ENCODE measurements at places on chromosomes 7 and 10.

DNA sequence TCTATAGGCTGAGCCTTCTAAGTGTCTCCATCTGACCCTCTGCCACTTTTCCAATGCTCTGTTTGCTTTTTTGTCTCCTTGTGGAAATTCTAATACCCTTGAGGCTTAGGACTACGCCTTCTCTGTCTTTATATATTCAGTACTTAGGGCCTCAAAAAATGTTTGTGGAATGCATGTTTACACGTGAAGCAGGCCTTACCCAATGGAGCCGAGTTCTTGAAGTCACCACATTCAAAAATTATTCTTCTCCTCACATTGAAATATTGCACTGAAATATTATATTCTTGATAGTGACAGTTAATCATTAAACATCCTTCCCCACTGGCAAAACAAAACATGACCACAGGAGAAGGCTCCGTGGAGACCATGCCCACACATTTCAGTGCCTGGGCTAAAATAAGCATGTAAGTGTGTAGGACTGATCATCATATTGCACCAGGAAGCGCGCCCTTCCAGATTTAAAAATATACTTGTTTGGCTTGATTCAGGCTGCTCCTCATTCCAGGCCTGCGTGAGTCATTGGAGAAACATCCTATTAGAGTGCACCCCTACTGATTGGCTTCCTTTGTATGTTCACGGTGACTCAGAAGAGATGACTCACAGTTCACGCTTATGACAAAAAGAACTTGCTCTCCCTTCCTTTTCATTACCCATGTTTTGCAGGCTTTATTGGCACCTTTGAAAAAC, 307.4 kb upstream of the AOAH start:
- peak; percentile 63 for DNase-seq

DNA sequence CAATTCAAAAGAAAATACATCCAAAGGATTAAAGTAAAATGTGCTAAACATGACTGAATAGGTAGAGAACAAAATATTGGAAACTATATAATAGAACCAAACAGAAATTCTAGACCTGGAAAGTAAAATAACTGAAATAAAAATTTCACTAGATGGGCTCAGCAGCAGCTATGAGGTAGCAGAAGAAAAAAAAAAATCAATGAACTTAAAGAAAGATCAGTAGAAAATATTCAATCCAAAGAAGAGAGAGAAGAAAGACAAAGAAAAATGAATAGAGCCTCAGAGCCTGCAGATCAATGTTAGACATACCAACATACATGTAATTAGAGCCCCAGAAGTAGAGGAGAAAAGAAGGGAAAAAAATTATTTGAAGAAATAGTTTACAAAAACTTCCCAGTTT, 129.6 kb upstream of the RNF32 start:
- no peak for DNase-seq

DNA sequence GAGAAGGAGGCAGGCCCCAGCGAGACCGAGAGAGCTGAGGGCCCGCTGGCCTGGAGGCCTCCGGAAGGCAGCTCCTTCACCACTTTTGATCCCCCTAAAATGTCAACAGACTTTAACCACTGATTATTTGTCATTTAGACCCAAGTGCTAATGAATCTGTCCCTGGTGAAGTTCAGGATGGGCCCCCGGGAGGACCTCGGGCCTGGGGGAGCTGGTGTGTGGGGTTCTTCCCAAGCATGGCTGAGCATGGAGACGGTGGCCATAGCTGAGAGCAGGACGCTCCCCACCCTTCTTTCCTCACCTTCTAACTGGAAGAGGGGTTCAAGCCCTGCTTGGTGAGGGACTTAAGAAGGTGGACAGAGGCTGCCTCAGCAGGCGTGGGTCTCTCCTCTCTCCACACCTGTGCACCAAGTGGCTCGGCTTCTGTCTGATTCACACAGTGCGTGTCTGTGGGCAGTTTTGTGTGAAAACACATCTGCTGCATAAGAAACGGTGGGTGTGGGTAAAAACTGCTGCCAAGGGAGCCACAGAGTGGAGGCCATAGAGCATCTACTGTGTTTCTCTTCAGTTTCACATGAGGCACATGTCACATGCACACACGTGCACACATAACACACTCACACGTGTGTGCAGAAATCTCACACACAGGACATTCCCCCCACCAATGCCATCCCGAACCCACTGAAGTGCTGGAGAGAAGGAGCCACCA, 53.5 kb upstream of the VIPR2 start:
- no peak for DNase-seq

DNA sequence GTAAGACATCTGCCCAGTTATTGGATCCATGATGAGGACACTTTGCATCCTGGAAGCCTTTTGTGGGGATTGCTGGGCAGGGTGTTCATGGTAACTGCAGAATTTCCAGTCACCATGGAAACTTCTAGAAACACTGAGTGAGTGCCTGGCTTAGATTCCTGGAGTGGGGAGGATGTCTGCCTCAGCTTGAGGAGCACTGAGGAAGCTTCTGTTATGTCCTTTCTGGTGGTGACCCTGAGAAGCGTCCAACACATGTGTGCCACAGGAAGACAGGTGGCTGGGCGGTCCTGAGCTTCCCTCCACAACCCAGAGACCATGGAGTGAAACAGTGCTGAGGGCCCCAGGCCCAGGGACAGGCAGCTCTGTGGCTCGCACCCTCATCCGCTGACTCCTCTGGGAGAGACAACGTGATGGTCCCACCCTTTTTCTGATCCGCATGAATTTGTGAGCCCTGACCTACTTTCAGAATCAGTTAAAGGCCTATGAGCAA, 191.8 kb upstream of the CXCL12 start:
- DNase-seq = no peak

DNA sequence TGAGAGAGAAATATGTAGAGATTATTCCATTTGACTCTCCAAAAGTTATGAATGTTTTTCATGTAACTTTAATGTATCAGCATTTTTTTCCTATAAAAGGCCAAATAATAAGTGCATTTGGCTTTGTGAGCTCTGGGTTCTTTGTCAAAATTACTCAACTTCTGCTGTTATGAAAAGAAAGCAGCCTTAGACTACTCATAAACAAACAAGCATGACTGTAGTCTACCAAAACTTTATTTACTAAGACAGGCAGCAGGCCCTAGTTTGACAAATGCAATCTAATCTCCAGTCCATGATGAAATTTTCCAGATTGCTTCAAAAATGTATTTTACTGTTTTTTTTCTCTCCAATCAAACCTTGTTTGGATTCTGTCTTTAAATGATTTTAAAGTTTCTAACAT, 46.3 kb downstream of the MRPL32 start:
- no peak for DNase-seq

GRCh38 chr7:95828824-95829790, 56.8 kb downstream of the DYNC1I1 start:
- no peak for DNase-seq

- no peak for DNase-seq
These were observed 7.9 kb downstream of the NUDT13 start for GRCh38 chr10:73117976-73118743.

- DNase-seq = no peak
These were observed 6.2 kb downstream of the GPRIN2 start for GRCh38 chr10:46550076-46550790.

DNA sequence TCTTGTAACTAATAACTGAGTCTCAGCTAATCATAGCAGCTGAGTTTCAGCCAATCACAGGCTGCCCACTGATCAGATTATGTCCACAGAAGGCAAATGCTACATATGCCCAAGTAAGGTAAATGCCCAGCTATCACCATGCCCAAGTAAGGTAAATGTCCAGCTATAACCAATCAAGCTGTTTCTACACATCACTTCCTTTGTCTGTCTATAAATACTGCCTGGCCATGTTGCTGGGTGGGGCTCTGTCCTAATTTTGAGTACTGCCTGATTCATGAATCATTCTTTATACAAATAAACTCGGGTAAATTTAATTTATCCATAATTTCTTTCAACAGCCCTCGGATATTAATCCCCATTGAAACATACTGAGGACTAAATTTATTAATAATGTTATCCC, 312.4 kb downstream of the CACNA2D1 start:
- no peak for DNase-seq

- no peak for DNase-seq
These were observed 137.5 kb downstream of the ZEB1 start for GRCh38 chr10:31456468-31456867.

GRCh38 chr10:101968940-101969321, 87.0 kb downstream of the ARMH3 start:
- DNase-seq = no peak

DNA sequence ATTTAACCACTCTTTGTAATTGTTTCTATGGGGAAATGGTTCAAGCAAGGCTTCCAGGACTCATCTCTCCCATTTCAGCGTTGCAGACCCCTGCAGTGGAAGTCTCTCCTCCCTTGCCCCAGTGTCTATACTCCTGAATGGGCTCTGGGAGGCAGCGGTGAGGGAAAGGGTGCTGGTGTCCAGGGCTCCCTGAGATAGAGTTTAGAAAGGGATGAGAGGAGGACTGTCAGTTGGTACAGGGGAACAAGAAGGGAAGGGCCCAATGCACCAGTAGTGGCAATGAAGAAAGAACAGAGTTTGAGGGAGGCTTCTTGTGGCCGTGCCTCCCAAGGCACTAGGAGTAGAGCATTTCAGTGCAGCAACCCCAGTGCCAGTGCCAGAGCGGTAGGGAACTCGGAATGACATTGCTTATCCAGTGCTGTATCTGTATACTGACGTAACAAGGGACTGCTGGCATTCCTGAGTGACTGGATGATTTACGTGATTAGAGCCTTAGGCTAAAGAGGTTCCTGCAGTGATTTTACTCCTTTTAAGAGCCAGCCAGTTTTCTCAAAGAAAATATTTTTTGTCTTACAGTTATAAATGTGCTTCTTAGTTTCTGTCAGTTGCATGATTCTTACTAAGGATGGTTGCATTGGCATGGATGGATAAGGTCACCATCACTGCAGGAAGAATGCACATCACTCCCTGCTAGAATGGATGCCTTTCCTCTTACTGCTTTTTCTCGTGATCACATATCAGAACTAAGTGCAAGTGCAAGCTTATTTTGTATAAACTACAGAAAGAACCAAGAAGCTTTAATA, 28.0 kb downstream of the PRPF18 start:
- DNase-seq = no peak

- DNase-seq = no peak
These were observed 114.5 kb downstream of the NKX6-2 start for GRCh38 chr10:132671228-132672154.

DNA sequence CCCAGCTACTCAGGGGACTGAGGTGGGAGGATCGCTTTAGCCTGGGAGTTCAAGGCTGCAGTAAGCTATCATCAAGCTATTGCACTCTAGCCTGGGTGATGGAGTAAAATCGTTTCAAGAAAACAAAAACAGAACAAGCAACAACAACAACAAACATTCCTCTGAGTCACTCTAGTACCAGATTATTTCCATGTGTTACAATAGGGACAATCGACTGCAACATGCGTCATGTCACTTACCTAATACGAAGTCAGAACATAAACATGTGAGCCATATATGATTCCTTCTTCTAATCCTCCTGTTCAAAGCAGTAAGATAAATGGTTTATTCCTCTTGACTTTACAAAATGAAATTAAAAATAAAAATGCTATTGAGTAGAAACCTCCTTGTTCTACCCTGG, 57.3 kb downstream of the ZNF438 start:
- DNase-seq = no peak

Data from activated CD4-positive, alpha-beta T cell treated with anti-CD3 and anti-CD28 coated beads, Interleukin-2, amount 50 U/mL, for 24 hours (primary cell).